ENCODE measurements at places on chromosomes 12 and 14.

DNA sequence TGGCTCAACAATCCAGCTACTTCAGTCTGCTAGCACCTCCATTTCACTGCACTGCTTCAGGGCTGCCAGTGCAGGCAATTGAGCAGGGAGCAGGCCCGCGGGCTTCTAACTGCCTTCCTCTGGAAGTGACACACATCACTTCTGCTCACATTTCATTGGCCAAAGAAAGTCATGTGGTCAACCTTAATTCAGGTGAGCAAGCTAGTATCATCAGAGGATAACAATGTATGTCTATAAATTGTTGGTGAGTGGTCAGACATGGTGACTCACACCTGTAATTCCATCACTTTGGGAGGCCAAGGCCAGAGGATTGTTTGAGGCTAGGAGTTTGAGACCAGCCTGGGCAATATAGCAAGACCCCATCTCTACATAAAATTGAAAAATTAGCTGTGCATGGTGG lies 22.3 kb upstream of the CHGA start:
- DNase-seq, result no peak

DNA sequence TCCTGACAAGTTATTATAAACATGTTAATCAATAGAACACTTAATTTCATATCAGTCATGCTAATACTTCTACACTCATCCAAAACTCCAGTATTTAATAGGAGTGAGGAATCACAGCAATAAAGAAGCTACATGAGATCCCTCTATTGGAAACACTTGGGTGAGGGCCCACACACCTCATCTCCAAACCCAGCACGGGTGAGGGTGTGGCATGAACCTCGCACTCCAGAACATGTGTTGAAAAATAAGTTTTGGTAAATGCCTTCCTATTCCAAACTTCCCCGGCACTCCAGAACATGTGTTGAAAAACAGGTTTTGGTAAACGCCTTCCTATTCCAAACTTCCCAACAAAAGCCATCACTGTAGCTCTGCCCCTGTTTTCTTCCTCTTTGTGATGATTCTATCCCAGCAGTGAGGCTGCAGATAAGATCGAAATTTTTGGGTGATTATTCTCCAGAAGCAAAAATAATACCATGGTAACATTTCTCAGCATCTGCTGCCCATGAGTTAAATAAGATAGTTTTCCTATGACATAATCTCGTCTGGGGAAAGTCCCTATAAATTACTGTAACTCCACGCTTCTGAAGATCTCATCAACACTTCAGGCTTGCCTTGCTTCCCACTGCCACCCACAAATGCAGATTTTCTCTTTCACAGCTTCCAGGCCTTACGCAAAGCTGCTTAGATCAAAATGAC lies 24.4 kb upstream of the PTPRB start:
- DNase-seq, result no peak

DNA sequence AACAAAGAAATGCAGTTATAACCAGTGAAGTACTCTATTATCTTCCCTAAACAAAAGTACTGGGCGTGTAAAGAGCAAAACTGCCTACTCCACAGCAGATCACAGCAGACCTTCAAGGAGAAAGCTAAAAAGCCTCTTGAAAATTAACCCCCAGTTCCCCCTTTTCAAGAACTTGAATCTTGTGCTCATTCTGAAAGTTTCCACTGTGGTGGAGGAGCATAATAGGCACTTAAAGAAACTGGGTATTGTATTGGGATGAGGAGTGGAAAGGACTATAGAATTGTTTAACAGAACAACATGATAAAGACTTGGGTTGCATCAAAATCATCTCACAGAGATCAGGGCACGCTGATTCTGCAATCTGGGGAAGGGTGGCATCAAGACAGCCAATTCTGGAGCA lies 51.1 kb downstream of the SLC25A47 start:
- no peak for DNase-seq

GRCh38 chr14:70354204-70354603 lies 5.3 kb downstream of the COX16 start:
- no peak for DNase-seq

GRCh38 chr12:55684761-55685370 lies 22.8 kb downstream of the ITGA7 start:
- DNase-seq, result no peak

- DNase-seq, result no peak
Observed at GRCh38 chr12:20096430-20096829, 271.9 kb upstream of the PDE3A start.

- no peak for DNase-seq
Observed at GRCh38 chr12:18108611-18109010, 18.6 kb upstream of the RERGL start.

GRCh38 chr14:103401223-103402214 lies 16.3 kb downstream of the MARK3 start:
- DNase-seq, result no peak

DNA sequence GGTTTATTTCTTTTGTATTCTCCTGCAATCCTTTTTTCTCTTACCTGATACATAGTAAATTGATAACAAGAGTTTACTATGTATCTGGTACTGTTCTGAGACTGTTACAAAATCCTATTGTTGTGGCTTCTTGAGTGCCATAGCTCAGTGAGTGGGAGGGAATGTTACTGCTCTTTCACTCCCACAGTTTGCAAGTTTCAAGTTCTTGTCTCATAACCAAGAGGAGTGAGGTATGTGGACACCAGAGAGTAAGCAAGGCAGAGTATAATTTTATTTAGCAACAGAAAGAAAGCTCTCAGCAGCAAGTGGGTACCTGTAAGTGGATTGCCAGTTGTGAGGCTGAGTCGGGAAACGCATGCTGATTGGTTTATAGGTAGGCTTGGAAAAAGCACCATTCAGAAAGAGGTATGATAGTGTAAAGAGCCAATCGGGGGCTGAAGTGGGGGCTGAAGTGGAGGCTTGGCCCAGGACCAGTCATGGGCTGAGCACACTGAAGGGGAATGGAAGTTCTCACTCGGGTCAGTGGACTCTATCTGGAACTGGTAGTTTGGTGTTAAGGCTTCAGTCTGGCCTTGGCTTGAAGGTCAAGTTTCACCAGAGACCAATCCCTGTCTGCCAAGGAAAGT lies 850.8 kb downstream of the TMTC2 start:
- no peak for DNase-seq

DNA sequence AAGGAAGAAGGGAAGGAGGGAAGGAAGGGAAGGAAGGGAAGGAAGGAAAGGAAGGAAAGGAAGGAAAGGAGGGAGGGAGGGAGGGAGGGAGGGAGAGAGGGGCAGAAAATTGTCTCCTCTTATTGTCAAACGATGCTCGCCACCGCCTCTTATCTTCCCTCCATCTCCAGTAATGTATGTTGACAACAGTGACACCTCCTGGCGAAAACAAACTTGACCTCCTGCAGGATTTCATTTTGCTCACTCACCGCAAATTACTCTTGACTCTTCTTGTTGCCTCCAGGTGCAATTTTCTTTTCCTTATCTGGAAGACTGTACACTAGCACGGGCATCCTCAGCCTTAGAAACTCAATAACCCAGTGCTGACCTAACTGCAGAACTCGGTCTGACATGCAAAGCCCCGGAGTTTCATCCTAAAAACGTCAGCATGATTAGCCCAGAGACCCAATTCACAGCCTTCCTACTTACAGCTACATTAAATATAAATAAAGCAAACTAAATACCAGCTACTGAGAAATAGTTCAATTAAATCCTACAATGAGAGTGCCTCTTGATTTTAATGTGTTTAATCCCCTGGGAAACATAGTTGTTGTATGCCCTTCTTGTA lies 512.4 kb upstream of the TMPO start:
- peak; percentile 33 for DNase-seq

DNA sequence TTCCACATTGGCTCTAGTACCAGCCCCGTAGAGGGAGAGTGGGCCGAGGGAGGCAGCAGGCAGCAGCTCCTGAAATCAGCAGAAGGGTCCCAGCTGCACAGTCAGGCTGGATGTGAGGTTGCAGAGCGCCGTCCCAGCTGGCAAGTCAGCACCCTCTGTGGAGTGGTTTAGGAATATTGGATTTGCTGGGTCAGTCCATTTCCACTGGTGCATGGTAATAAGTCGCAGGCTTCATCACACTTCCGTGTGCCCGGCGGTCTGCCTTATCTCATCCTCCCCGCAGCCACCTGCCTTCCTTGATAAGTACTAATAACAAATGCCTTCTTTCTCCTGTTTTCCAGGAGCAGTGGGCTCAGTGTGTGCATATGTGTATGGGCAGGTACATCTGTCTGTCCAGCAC lies 112.9 kb downstream of the TSPAN9 start:
- no peak for DNase-seq

- no peak for DNase-seq
Observed at GRCh38 chr12:11884706-11885105, 186.0 kb upstream of the BCL2L14 start.

- no peak for DNase-seq
Observed at GRCh38 chr12:52356762-52357580, 10.3 kb downstream of the KRT85 start.

DNA sequence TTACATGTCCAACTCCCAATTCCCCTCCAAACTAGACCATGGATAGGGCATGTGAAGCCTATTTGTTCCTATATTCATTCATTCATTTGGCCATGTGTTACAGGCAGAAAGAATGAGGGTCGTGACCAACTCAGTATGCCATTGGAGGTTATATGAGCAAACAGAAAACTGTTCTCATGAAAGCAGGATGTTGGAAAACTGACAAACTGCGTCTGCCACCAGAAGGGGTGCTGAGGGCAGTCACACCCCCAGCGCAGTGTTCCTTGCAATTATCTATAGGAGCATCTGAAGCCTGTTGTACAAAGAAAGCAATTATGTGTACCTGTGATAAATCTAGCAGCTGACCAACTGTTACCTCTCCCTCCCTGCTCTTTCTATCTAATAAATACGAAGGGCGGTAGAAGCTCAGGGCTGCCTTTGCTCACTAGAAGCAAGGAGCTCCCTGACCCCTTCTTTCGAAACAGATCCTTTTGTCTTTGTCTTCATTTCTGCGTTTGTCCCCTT lies 21.1 kb downstream of the ENTPD5 start:
- DNase-seq, result no peak

- DNase-seq, result no peak
Observed at GRCh38 chr12:54191126-54191525, 2.3 kb upstream of the SMUG1 start.
